ENCODE measurements at places on chromosomes 12 and 14. TPM values are rescaled to one million over a fixed set of nuclear protein-coding genes. Genes with fewer than 3 reads are reported as not detected.

The SPX gene
- 0.76 TPM for total RNA-seq

DNA sequence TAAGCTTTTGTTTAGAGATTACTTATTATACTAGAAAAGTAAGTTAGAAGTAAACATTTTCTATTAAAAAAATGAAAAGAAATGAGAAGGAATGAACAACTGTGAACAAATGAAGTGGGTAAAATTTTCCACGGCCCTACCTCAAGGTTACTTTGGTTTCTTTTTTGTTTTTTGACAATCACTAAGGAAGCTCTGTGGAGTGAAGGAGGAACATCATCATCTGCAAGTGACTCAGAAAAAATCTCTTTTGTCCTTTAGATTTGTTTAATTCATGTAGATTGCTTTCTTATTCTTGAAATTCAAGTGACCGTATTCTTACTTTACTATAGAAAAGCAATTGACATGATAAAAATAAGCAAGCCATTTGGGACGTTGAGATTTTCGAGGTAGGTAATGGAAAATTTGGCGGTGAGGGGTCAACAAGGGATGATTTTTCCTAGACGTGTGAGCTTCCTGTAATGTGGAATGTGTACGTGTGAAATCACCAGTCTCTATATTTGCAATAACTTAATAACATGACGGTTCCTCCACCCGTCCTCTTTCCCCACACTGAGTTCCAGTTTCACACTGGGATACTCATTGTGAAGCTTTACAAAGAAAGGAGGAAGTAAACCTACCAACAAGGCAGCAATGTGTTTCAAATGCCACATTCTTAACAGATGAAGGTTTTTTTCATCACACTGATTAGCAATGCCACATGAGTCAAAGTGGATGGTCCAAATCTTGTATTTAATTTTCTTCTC, 62.3 kb upstream of the EGLN3 start:
- no peak overlapping the region for H3K27ac ChIP-seq
- no peaks in the 10 kb centered on the region for H3K36me3 ChIP-seq
- no peaks in the 10 kb centered on the region for H3K4me1 ChIP-seq
- no peaks in the 10 kb centered on the region for H3K27me3 ChIP-seq

DNA sequence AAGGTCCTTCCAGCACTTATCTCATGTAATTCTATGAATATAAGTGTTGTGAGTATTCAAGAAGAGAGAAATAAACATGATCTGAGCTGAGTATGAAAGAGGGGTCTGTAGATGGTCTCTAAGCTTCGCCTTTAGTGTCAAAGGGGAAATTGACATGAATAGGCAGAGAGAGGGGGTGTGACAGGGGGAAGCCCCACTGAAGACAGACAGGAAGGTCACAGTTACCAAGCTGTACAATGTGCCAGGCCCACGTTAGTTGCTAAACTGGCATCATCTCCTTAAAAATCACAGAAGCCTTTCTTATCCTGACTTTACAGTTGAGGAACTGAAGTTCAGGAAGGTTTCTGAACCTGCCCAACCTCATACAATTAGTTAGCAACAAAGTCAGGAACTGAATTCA, 7.6 kb downstream of the ARHGEF40 start:
- DNase-seq, result no peak
- H3K4me3 ChIP-seq, result no peak overlapping the region
- no peaks in the 10 kb centered on the region for H3K27me3 ChIP-seq
- no peaks in the 10 kb centered on the region for H3K36me3 ChIP-seq
- peaks cover under 1% of the 10 kb centered on the region for H3K4me1 ChIP-seq

DNA sequence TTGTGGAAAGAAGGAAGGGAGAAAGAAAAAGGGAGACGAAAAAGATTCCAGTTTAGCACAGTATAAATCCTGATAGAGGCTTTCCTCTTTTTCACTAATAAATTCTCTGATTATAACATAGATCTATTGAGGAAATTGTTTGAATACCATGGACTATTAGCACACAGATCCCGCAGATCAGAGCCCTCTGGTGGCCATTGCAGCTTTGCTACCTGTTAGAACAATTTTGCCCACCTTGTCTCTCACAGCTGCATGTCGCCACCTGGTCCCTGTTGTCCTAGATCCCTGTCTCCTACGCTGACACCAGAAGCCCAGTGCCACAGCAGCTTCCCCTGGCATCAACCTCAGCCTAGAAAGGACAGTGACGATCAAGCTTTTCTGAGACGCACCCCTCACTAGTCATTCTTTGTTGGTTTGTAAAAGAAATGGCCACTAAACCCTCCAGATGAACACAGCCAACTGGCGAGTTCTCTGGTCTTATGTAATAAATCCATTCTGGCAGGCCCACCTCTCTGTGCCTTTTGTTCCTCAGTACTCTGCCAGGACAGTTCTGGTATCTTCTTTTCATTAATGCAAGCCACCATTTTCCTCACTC, 9.9 kb downstream of the GPHB5 start:
- H3K27me3 ChIP-seq, result peaks cover 34% of the 10 kb centered on the region
- peak; percentile 40 for DNase-seq
- no peak overlapping the region for H3K4me3 ChIP-seq
- H3K4me1 ChIP-seq, result no peaks in the 10 kb centered on the region
- H3K36me3 ChIP-seq, result no peaks in the 10 kb centered on the region
- no peak overlapping the region for H3K27ac ChIP-seq

- no peaks in the 10 kb centered on the region for H3K27me3 ChIP-seq
- H3K36me3 ChIP-seq, result no peaks in the 10 kb centered on the region
- no peak for DNase-seq
- H3K27ac ChIP-seq, result no peak overlapping the region
- no peak overlapping the region for H3K4me3 ChIP-seq
These were observed 32.7 kb upstream of the SOCS2 start for GRCh38 chr12:93539821-93540220.

All from HCT116 (cell line).